ENCODE measurements at places on chromosomes 2 and 18. TPM values are rescaled to one million over a fixed set of nuclear protein-coding genes. Genes with fewer than 3 reads are reported as not detected.

Gene LRRC30
- not detected for total RNA-seq

DNA sequence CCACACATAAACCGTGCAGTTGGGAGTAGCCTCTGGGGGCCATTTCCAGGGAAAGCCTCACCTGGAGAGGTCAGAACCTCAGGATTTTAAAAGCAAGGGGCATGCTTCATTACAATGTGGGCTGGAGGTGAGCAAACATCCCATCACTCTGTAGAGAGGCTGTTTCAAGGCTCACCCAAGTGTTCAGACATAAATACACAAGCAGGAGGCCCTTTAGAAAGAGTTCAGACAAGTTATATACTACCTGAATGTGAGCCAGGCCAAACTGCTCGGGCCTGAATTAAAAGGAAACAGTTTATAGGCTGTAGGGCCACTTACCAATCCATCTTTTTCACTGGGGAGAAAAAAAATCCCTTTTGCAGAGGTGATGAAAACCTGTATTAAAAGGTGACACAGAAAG lies 540.0 kb upstream of the ZEB2 start:
- no peaks in the 10 kb centered on the region for H3K36me3 ChIP-seq
- H3K4me1 ChIP-seq = no peaks in the 10 kb centered on the region
- DNase-seq = no peak
- H3K27me3 ChIP-seq = no peaks in the 10 kb centered on the region

GRCh38 chr2:167933097-167933814 lies 314.1 kb downstream of the STK39 start:
- no peak for DNase-seq
- H3K4me1 ChIP-seq = no peaks in the 10 kb centered on the region
- no peak overlapping the region for H3K27ac ChIP-seq
- H3K27me3 ChIP-seq = peaks cover 12% of the 10 kb centered on the region

DNA sequence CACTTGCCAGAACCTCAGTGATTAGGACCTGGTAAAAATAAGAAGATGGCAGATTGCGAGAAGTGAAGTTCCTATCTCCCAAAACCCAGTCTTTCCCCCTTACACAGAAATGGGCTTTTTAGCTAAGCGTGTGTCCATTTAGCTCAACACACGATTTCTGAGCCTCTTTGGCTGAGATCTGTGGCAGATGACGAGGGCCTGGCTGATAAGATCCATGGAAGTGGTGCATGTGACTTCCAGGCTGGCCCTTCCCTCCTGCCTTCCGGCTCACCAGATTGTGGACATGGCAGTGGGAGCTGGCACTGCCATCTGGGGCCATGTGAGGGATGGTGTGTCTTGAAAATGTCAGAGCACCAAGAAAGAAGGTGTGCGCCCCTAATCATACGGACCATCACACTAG lies 41.0 kb upstream of the ZFP36L2 start:
- H3K27me3 ChIP-seq = no peaks in the 10 kb centered on the region
- H3K36me3 ChIP-seq = no peaks in the 10 kb centered on the region
- no peak for DNase-seq
- no peak overlapping the region for H3K4me3 ChIP-seq
- peaks cover 5% of the 10 kb centered on the region for H3K4me1 ChIP-seq

- peaks cover 77% of the 10 kb centered on the region for H3K27me3 ChIP-seq
- H3K27ac ChIP-seq = no peak overlapping the region
- DNase-seq = no peak
- H3K4me3 ChIP-seq = peak overlapping the region; percentile 76
- no peaks in the 10 kb centered on the region for H3K36me3 ChIP-seq
- peaks cover 9% of the 10 kb centered on the region for H3K4me1 ChIP-seq
Measured at GRCh38 chr2:71277147-71277475, 50.2 kb upstream of the PAIP2B start.

All from natural killer cell treated with Interleukin-12 subunit alpha and Interleukin-12 subunit beta and Interleukin-15 and Interleukin-18, amount 100 ng/mL, for 72 hours (primary cell).